GF-D8 (cell line): ENCODE measurements at places on chromosomes 5 and 9.

GRCh38 chr9:7195526-7195925 is 437.8 kb downstream of the KDM4C start:
- no peak for DNase-seq

DNA sequence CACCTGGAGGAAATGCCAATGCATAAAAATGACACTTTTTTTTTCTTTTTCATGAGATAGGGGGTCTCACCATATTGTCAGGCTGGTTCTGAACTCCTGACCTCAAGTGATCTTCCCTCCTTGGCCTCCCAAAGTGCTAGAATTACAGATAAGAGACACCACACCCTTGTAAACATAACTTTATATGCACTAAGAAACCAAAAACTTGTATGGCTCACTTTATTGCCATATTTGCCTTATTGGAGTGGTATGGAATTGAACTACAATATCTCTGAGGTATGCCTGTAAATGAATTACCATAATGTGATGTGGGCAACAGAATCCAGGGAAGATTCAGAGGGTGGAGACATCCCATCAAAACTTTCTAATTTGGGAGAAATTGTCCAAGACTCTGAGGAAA is 113.9 kb downstream of the UGCG start:
- no peak for DNase-seq

DNA sequence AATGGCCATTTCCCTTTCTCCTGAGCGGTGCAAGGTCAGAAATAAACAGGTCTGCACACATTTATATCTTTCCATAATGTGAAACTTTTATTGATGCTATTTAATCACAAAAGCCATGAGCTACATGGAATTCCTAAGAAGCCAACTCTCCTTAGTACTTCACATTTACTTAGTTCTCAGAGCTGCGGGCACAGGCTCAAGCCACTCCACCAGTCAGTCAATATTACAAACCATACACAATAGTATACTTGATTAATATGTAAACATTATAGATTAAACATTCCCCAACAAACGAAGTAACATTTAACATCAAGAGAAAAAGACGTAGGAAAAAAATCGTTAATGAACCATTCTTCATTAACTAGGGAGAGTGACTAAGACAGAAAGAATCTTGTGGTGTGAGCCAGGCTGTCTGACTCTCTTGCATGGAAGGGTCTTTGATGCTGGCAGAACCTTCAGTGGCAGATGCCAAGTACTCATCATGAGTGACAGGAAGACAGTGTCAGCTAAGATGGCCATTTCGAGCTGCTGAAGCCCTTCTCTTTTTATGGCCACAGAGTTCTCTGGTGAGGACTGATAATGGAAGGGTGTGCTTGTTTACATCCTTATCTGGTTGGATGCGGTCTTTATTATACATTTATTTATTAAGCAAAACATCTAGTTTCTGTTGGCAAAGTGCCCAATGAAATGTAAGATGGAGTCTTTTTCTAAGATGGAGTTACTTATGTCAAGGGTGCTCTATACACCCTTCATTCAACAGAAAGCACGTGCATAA is 115.5 kb upstream of the TUT7 start:
- no peak for DNase-seq

DNA sequence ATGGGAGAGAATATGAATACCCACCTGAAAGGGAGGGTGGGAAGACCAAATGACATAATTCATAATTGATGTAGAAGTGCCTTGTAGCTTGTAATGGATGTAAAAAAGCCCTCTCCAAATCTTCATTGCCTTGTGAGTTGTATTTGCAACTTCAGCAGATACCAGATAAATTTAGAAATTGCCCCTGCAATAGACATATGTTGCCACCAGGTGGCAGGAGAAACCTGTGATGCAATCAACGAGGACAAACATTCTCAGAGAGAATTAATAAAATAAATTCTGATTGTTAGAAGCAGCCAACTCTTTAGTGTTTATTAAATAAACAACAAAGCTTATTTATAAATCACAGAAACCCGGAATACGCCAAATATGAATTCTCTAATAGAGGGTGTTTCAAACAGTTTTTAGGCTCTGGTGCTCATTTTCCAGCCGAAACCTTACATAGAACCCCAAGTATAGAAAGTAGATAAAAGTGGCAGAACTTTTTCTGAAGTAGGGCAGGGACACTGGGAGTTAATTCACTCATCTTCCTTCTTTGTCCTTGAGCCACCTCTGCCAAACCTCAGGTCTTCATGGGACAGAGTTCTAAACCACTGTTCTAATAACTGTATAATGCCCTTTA is 147.8 kb downstream of the TMEM38B start:
- no peak for DNase-seq

- DNase-seq: no peak
Measured at GRCh38 chr5:35830587-35830986, 26.1 kb upstream of the IL7R start.

DNA sequence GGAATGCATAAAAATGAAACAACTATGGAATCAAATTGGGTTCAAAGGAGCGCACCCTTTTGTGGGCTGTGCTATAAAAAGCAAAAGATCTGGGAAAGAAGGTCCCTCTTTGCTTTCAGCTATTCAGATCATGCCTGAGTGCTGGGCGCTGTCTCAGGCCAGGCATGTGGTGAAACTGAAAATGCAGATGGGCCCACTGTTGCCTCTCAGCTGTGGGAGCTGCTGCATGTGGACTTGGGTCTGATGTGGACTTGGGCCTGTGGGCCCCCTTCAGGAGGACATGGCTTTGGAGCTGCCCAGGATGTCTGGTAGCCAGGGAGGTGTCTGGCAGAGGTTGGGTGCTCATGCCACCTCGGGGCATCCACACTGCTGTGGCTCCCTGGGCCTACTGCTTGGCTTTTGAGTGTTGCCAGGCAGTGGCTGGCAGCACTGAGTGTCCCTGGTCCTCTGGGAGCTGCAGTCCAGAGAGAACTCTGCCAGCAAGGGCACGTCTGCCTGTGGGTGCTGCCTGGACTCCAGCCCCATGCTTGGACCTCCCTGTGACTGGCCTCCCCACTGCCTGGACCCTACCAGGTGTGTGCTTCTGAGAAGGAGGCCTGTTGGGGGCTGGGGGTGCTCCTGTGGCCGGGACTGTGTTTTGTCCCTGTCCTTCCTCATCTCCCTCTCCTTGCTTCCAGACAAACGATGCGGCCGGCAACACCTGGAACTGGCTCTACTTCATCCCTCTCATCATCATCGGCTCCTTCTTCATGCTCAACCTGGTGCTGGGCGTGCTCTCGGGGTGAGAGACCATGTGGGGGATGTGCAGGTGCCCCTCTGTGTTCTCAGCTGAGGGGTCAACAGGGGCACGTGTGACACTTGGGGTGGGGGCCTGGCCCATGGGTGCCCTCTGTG is 74.3 kb downstream of the CACNA1B start:
- no peak for DNase-seq

- DNase-seq: no peak
Measured at GRCh38 chr5:82312373-82312856, 34.3 kb upstream of the RPS23 start.

GRCh38 chr5:7659420-7659819 is 191.5 kb downstream of the CFAP90 start:
- DNase-seq: no peak

DNA sequence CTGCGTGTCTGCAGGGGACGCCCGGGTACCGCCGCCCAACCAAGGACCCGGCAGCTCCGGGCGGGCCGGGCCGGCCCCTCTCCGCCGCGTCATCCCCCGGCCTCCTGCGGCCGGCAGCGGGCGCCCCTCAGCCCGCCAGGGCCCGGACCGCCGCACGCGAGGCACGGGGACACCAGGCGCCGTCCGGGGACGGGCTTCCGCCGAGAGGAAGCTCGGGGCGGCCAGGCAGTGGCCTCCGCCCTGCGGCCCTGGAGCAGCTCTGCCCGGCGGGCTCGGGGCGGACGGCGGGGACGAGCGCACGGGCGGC is 373 bp downstream of the FBXW5 start:
- DNase-seq: no peak

- DNase-seq: no peak
Measured at GRCh38 chr9:90070469-90070868, 465.7 kb downstream of the GADD45G start.

GRCh38 chr5:151555760-151556576 is 35.2 kb downstream of the FAT2 start:
- DNase-seq: no peak

- no peak for DNase-seq
Measured at GRCh38 chr5:110625376-110625999, 101.0 kb downstream of the TMEM232 start.

DNA sequence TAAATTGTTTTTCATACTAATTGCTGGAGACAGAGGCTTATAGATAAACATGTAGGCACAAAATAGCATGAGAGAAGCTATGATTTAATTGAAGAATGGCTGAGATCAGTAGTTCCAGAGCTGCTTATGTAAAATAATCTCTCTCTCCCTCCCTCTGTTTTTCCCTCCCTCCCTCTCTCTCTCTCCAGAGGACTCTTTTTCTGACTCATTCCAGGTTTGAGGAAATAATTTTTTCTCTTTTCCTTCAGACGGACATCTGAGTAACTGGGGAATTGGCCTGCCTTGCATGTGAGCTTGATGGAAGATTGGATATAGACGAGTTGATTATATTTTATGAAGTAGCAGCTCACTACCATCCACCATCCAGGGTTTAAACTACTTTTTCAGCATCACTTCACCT is 35.5 kb downstream of the KCTD16 start:
- DNase-seq: no peak

GRCh38 chr5:148912714-148913398 is 86.4 kb downstream of the ADRB2 start:
- DNase-seq: no peak

DNA sequence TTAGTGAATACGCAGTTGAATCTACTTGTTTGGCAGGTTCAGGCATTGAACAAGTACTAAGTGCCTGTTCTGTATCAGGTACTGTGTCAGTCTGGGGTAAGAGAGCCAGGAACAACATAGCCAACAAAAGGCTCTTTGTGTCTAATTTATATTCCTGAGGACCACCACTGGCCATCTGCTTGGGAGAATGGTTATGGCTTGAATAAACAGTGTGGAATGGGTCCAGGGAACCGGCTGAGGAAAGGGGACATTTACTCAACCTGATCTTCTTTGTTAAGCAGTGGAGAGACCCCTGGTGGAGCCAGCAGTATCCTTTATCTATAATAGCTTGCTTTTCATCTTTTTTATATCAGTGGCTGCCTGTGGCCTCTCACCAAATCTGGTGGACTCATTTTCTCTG is 38.6 kb downstream of the EXOSC2 start:
- DNase-seq: no peak

GRCh38 chr5:83265318-83265717 is 188.0 kb downstream of the XRCC4 start:
- no peak for DNase-seq

- DNase-seq: no peak
Measured at GRCh38 chr5:156647034-156647451, 203.1 kb upstream of the PPP1R2B start.

GRCh38 chr5:75320371-75320770 is 16.6 kb upstream of the HMGCR start:
- peak; percentile 71 for DNase-seq

- no peak for DNase-seq
Measured at GRCh38 chr5:137666461-137666850, 69.4 kb downstream of the KLHL3 start.

DNA sequence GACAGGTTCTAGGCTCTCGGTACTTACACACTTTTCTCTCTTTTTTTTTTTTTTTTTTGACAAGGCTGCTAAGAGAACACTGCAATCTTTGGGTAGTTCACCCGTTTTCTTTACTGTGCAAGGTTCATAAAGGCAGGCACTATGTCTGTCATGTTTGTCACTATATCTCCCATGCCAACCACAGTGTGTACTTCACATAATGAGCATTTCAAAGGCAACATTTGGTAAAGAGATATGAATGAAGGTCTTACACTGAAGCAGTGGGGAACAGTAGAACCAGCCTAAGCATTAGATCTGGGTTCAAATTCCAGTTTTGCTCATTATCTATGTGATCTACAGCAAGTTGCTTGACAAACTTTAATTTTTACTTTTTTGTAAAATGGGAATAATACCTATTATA is 1.5 kb upstream of the HMGCR start:
- DNase-seq: no peak

- DNase-seq: no peak
Measured at GRCh38 chr9:109035684-109036423, 22.6 kb upstream of the CTNNAL1 start.

- no peak for DNase-seq
Measured at GRCh38 chr5:158841481-158842276, 258.0 kb downstream of the EBF1 start.

- no peak for DNase-seq
Measured at GRCh38 chr9:17578911-17579793, at the start of gene SH3GL2. Gene SH3GL2 (plus strand): TSS chr9:17579066.

DNA sequence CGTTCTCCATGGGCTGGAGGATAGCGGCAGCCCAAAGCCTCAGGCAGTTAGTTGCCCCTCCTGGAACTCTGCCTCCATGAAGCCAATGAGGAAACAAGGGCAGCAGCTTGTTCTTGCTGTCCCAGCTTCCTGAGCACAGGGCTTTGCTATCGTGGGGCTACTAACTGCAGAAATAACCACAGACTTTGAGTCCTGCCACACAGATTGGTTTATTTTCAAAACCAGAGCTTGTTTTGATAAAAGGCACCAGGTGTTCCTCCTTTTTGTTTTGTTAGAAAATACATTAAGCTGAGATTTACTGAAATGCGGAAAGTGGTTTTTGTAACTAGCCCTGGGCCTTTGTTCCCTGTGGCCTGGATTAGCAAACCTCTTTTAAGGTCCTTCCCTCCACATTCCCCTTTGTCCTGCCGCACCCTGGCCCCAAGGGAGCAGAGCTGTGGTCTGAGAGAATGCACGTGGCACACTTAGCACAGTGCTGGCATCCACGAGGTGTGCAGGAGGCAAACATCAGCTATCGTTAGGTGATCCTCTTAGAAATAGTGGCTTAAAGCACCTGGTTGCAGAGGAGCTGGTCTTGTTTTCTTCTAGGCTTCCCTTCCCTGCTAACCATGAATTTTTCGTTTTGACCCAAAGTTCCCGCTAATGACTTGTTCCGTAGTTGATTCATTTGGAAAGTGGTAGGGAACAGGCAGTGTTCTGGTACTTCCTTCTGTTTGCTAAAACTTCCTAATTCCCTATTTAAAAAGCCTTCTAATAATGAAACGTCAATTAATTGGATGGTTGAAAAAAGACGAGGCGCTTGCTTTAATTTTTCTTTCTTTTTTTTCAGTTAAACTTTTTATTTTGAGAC is 21.5 kb downstream of the MVB12B start:
- DNase-seq: no peak

DNA sequence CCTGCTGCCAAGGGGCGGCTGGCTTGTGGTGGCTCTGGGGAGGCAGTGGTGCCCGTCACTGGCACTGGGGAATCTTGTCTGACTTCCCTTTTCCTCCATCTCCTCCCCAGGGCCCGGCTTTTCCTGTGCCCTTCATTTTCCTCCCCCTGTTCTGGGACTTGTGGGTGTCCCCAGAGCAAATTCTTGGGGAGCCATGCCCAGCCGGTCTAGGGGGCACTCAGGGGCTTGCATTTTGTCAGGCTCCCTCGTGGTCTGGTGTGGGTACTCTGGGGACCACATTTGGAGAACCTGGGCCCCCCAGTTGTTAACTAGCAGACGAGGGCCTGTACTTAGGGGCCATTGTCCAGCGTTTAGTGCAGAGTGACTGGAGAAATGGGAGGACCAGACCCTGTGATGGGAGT is 105.2 kb upstream of the IER5L start:
- no peak for DNase-seq

- DNase-seq: no peak
Measured at GRCh38 chr5:172583931-172584511, 57.0 kb upstream of the NEURL1B start.
